ENCODE measurements at places on chromosomes 11 and 22. TPM values are rescaled to one million over a fixed set of nuclear protein-coding genes. Genes with fewer than 3 reads are reported as not detected.

Gene GGTLC2
- not detected for total RNA-seq

Gene SHISAL1
- total RNA-seq, result 1.3 TPM

Gene DTX4
- 4.9 TPM for total RNA-seq

Gene CARD18
- not detected for total RNA-seq

Gene ADM2
- 3.2 TPM for total RNA-seq

Gene P2RY6
- total RNA-seq, result not detected

Gene FGF19
- 36.7 TPM for total RNA-seq

Gene OR52E8
- not detected for total RNA-seq

Gene GCAT
- 35.1 TPM for total RNA-seq

Gene PHLDA2
- 13.1 TPM for total RNA-seq

Gene PHLDB1
- total RNA-seq, result 48.7 TPM

Gene CRYBA4
- 0.22 TPM for total RNA-seq

Gene OR52N4
- not detected for total RNA-seq

Gene ADAMTS15
- 1.1 TPM for total RNA-seq

Gene LMF2
- total RNA-seq, result 19.0 TPM

Gene OR51B4
- total RNA-seq, result not detected

Gene RDX
- total RNA-seq, result 64.6 TPM

Gene TCN1
- not detected for total RNA-seq

Gene NCF4
- total RNA-seq, result not detected

Data from H7 (cell line).